Liver (tissue), 10 donors: ENCODE measurements at places on chromosomes 16 and 17. TPM values are rescaled to one million over a fixed set of nuclear protein-coding genes. Genes with fewer than 3 reads are reported as not detected.

DNA sequence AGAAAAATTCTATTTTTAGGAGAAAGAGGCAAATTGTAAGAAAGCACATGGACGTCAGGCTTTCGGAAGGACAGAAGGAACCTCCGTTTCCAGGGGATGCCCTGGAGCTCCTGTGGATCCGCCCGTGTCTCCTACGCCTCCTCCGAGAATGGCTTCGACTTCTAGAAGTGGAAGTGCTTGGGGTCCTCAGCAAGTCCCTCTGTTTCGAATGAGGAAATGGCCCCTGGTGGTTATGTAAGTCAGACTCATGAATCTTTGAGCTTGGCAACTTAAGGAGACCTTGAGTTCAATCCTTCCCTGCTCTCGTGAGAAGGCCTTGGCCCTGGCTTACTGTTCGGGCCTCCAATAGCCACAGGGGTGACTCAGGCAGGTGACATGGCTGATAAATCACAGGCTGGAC lies 38.9 kb downstream of the COX4I1 start:
- DNase-seq: no peak

- DNase-seq: peak; percentile 76
Measured at GRCh38 chr17:79391376-79392233, 219.2 kb downstream of the RBFOX3 start.

GRCh38 chr16:86193528-86194193 lies 294.7 kb downstream of the IRF8 start:
- no peak for DNase-seq

- peak; percentile 87 for DNase-seq
Measured at GRCh38 chr17:44281570-44281969, 13.6 kb upstream of the SLC4A1 start.

- DNase-seq: no peak
Measured at GRCh38 chr16:73697336-73697735, 599.3 kb upstream of the PSMD7 start.

DNA sequence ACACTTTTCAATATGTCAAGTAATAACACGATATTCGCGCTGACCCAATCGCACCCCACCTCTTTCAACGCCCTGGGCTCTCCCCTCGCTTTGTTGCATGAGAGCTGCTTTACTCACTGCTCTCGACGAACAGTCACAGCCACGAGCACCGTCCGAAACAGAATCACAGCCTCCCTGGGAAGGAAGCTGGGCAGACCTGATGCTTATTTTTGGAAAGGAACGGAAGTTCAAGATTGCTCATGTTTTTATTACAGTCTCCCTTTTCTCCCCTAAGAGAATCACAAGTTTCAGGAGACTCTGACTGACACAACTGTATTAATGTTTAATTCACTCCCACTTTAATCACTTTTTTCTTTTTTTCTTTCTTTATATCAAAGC lies 67.8 kb downstream of the ANKRD11 start:
- no peak for DNase-seq

GRCh38 chr17:65115839-65116238 lies 21.3 kb upstream of the RGS9 start:
- no peak for DNase-seq

GRCh38 chr17:79183293-79184158 lies 108.9 kb downstream of the ENGASE start:
- DNase-seq: no peak

- DNase-seq: peak; percentile 90
Measured at GRCh38 chr16:527015-527903, at the start of gene CAPN15. CAPN15 (plus strand) TSS chr16:527712; CDS start chr16:546839, 19,127 bp downstream.

GRCh38 chr16:2790631-2791030 lies 3.3 kb upstream of the PRSS33 start:
- no peak for DNase-seq

GRCh38 chr17:78996781-78997201 lies 12.8 kb downstream of the CANT1 start:
- DNase-seq: no peak

DNA sequence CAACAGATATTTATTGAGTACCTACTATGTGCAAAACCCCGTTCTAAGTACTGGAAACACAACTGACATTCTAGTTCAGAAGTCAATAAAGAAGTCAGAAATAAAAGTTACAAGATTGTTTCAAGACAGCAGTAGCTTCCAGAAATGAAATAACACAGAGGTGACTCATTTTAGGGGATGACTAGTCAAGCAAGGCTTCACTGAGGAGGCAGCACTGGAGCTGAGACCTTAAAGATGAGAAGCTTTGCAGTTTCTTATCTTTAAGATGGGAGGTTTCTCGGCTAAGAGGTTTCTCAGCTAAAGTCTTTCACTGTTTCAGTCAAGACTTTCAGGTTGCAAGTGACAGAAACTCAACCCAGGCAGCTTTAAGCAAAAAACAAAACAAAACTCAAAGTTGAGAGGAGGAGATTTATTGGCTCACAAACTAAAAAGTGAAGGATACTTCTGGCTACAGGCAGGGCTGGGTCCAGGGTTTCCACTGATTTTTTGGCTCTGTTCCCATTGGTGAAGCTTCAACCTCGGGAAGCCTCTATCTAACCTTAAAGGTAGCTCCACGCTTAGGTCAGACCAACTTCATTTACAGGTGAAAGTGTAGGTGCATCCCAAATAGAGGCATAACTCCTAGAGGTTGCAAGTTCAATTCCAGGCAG lies 7.4 kb upstream of the MMP2 start:
- no peak for DNase-seq

GRCh38 chr17:61338874-61339478 lies 60.7 kb upstream of the TBX2 start:
- DNase-seq: no peak

DNA sequence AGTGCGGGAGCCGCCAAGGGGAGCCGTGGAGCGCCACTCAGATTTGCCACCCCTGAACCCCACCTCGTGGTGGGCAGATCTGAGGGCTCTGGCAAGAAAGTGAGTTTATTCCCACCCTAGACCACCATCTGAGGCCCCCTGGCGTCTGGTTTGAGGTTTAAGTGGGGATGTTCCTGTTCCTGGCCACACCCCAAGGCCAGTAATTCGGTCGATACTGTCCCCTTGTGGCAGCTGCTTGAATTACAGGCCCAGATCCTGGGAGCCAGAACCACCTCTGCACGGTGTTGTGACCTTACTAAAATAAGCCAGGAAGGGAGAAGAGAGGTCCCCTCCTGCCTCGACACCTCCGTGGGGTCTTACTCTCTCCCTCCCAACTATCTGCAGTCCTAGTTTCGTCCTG lies 3.3 kb upstream of the LAT start:
- DNase-seq: peak; percentile 71

- DNase-seq: peak; percentile 78
Measured at GRCh38 chr17:78128551-78129350, at the start of gene TMC6. TMC6 (minus strand) TSS chr17:78128755; CDS start chr17:78126832, 1,923 bp downstream.

DNA sequence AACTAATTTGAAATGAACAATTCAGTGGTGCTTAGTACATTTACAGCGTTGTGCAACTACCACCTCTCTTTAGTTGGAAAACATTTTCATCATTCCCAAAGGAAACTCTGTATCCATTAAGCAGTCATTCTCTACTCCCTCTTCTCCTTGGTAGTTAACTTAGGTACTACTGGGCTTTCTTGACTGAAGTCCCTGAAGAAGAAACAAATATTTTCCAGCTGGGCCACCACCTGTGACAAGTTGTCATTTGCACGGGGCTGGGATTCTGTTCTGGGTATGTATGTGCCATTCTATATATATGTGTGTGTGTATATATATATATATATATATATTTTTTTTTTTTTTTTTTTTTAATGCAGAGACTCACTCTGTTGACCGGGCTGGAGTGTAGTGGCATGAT lies 15.4 kb upstream of the RMI2 start:
- DNase-seq: no peak

The GHDC gene
- 10.0 TPM for total RNA-seq

The SLC47A1 gene
- total RNA-seq: 34.9 TPM

The CCL17 gene
- not detected for total RNA-seq

The LIMD2 gene
- 6.2 TPM for total RNA-seq

The EPX gene
- 10.0 TPM for total RNA-seq

The NXPH3 gene
- 0.17 TPM for total RNA-seq
